Activated naive CD4-positive, alpha-beta T cell treated with anti-CD3 and anti-CD28 coated beads, Interleukin-2, amount 50 U/mL, for 16 hours (primary cell): ENCODE measurements at places on chromosomes 1 and 21.

DNA sequence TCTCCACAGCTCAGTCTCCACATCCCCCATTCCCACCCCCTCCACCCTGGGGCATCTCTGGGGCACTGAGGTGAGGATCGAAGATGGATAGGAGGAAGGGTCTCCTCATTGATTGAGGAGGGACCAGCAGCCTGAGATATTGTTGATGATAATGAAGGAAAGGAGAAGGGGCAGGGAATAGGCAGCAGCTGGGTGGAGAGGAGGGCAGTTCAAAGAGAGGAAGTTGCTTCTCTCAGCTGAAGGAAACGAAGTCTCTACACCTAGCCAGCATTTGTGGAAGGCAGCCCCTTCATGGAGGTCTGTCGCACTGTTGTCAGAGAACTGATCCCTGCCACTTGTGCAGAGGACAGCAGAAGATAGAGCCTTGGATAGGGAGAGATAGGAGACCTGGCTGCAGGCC is 5.7 kb downstream of the KNCN start:
- no peak for DNase-seq

- DNase-seq = no peak
These were observed 48.0 kb downstream of the DIPK1A start for GRCh38 chr1:92913093-92913819.

GRCh38 chr1:23475134-23475628 is 8.8 kb downstream of the ASAP3 start:
- no peak for DNase-seq

GRCh38 chr1:38129971-38130370 is 83.4 kb upstream of the POU3F1 start:
- DNase-seq = no peak

DNA sequence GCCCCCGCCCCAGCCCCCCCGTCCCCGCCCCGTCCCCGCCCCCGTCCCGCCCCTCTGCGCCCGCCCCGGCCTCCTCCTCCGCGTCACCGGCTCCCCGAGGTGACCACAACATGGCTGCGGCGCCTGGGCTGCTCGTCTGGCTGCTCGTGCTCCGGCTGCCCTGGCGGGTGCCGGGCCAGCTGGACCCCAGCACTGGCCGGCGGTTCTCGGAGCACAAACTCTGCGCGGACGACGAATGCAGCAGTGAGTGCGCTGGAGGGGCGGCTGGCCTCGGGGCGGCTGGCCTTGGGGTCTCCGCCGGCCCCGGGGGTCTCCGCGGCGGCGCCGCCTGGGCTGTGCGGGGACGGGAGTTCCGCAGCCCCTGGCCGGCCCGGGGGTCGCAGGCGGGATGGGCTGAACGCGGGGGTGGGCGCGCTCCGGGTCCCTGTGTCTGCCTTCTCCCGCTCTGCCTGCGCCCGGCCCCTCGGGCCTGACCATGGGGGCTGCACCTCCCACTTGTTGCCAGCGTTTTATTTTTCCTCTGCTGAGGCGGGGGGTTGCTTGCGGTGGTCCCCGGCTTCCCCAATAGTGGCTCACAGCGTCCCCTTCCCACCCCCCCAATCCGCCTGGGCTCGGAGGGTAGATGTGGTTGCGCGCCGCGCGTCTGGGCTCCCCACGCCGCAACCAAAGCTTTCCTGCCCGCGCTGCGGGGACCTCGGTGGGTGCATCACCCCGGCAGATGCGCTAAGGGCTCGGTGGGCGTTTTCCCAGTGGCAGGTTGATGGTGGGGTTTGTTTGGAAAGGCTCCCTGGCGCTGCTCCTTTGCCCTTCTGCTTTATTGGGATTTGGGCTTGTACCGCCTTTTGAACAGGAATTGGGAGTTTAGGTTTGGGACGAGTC is at the start of gene MIA3:
Gene MIA3 (plus strand): TSS at position 97 of the 879 bp plus-strand sequence. CDS start 14 bp downstream, at position 111.
- peak; percentile 75 for DNase-seq

DNA sequence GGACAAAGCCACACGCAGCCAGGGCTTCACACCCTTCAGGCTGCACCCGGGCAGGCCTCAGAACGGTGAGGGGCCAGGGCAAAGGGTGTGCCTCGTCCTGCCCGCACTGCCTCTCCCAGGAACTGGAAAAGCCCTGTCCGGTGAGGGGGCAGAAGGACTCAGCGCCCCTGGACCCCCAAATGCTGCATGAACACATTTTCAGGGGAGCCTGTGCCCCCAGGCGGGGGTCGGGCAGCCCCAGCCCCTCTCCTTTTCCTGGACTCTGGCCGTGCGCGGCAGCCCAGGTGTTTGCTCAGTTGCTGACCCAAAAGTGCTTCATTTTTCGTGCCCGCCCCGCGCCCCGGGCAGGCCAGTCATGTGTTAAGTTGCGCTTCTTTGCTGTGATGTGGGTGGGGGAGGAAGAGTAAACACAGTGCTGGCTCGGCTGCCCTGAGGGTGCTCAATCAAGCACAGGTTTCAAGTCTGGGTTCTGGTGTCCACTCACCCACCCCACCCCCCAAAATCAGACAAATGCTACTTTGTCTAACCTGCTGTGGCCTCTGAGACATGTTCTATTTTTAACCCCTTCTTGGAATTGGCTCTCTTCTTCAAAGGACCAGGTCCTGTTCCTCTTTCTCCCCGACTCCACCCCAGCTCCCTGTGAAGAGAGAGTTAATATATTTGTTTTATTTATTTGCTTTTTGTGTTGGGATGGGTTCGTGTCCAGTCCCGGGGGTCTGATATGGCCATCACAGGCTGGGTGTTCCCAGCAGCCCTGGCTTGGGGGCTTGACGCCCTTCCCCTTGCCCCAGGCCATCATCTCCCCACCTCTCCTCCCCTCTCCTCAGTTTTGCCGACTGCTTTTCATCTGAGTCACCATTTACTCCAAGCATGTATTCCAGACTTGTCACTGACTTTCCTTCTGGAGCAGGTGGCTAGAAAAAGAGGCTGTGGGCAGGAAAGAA is 8.1 kb downstream of the PSRC1 start:
- DNase-seq = no peak

DNA sequence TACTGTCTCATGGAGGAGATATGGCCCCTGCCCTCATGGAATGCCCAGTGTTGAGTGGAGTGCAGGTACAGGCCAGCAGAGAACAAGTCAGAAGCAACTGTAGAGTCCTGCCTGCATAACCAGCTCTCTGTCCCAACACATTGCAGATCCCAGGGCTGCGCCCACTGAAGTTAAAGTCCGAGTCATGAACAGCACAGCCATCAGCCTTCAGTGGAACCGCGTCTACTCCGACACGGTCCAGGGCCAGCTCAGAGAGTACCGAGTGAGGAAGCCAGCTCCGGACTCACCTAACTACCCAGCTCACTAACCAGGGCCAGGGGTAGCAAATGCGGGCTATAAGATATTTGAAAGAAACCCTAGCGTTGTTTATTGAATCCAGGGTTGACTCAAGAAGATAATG is 59.1 kb upstream of the CNTN2 start:
- DNase-seq = no peak

GRCh38 chr1:49824261-49824660 is 199.5 kb downstream of the AGBL4 start:
- DNase-seq = no peak

- DNase-seq = no peak
These were observed 206.8 kb downstream of the ZNF326 start for GRCh38 chr1:90201467-90202358.

GRCh38 chr1:231232870-231233734 is 7.9 kb upstream of the GNPAT start:
- no peak for DNase-seq

- no peak for DNase-seq
These were observed 6.4 kb downstream of the TCHH start for GRCh38 chr1:152108882-152109222.

DNA sequence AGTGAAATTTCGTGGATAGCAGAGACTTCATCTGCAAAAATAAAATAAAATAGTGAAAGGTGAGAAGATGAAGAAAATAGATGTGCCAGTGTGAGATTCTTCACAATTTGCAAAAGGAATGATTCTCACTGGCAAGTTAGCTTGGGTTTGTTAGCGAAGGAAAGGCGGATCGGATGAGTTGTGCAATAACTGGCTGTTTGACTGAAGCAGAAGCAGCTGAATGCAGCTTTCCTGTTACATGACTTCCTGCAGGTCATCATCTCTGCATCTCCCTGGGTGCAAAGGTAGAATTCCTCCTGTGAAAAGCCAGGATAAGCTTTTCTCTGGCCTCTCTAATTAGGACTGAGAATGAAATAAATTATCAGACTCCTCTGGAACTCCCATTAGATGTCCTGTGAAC is 263.1 kb upstream of the CHRM3 start:
- DNase-seq = no peak

- no peak for DNase-seq
These were observed 31.7 kb downstream of the COQ8A start for GRCh38 chr1:226971765-226972164.

- no peak for DNase-seq
These were observed 4.9 kb downstream of the MACO1 start for GRCh38 chr1:25435397-25436108.

DNA sequence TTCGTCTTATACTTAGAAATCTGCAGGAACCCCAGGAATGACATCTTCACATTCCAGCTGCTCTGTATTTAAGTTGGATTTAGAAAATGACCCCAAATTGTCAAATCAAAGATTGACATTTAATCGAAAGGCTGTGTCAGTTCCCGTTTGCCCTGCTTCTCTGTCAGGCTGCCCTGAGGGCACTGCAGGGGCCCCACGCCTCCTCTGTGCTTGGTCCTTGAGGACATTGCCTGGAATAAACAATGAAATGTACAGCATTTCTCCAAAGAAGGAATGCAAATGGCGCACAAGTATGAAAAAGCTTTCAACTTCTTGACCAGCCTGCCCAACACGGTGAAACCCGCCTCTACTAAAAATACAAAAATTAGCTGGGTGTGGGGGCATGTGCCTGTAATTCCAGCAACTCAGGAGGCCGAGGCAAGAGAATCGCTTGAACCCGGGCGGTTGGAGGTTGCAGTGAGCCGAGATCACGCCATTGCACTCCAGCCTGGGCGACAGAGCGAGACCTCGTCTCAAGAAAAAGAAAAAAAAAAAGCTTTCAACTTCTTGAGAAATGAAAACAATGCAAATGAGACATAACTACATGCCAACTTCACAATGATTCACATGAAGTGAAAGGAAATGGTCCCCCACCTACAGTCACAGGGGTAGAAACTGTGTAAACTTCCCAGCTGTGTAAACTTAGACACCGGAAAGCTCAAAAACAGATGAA is 3.0 kb downstream of the TMPRSS3 start:
- no peak for DNase-seq
